ENCODE measurements at places on chromosomes 7 and 10. TPM values are rescaled to one million over a fixed set of nuclear protein-coding genes. Genes with fewer than 3 reads are reported as not detected.

GRCh38 chr7:92231-92674 lies 100.1 kb upstream of the FAM20C start:
- no peak for DNase-seq

DNA sequence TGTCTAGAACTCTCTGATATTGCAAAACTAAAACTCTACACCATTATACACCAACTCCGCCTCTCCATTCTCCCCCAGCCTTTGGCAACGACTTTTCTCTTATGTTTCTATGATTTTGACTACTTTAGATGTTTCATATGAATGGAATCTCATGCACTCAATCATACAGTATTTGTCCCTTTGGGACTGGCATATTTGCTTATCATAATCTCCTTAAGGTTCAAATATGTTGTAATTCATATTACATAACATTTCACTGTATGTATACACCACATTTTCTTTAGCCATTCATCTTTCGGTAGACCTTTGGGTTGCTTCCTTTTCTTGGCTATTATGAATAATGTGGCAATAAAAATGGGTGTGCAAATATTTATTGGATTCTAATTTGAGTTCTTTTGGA lies 164.4 kb downstream of the ARL4A start:
- DNase-seq: no peak

GRCh38 chr10:64089648-64090047 lies 568.4 kb downstream of the REEP3 start:
- no peak for DNase-seq

NKX1-2 gene
- not detected for total RNA-seq

GRCh38 chr10:23829556-23829955 lies 379.4 kb upstream of the KIAA1217 start:
- DNase-seq: no peak

MSANTD7 gene
- total RNA-seq: 11.2 TPM

TMEM72 gene
- total RNA-seq: 14.9 TPM

- no peak for DNase-seq
Observed at GRCh38 chr10:5581670-5582566, 57.2 kb downstream of the CALML3 start.

DNA sequence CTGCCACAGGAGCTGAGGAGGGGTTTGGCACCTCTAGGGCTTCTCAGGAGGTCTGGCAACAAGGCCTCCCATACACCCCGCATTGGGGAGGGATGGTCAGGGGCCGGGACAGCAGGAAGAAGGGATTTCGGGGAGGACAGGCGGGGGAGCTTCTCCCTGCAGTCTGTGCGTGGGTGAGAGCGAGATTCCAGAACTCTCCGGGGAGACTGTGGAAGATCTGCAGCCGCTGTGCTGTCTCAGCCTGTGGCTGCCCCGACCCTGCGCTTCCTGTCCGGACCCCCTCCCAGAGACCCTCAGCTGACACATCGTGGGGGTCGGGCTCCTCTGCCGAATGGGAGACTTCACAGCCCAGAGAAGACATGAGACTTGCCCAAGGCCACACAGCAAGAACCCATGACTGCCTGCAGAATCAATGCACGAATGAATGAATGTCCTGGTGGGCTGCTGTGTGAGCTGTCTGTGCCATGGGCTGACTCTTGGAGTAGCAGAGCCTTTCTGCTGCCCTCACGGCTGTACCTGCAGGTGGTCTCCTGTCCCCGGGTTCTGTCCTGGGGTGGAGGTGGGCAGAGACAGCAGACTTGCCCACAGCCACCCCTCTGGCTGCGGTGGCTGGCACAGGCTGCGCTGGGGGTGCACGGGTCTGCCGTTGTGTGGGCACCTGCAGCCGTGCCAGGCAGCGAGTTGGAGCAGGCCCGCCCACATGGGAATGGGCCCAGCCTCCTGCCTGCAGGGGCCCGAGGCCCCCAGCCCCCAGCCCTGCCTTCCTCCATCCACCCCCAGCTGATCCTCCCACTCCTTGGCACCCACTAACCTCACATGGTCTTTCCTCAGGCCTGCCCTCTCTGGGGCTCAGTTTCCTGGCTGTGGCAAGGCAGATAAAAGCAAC lies 16.3 kb upstream of the LFNG start:
- no peak for DNase-seq

PDE6C gene
- total RNA-seq: not detected

GRCh38 chr10:70380350-70381135 lies 1.9 kb downstream of the LRRC20 start:
- DNase-seq: no peak

DNA sequence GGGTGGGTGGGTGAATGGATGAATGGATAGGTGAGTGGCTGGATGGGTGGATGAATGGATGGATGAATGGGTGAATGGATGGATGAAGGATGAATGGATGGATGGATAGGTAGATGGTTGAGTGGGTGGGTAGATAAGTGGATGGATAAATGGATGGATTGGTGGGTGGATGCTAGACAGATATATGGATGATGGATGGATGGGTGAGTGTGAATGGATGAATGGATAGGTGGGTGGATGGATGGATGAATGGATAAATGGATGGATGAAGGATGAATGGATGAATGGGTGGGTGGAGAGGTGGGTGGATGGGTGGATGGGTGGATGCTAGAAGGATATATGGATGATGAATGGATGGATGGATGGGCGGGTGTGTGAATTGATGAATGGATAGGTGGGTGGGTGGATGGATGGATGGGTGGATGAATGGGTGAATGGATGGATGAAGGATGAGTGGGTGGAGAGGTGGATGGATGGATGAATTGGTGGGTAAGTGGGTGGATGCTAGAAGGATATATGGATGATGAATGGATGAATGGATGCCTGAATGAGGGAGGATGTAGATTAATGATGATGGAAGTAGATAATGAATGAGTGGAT lies 20.4 kb downstream of the ELFN1 start:
- DNase-seq: no peak

GRCh38 chr10:79985481-79986072 lies 36.7 kb upstream of the SFTPD start:
- no peak for DNase-seq

GRCh38 chr10:106775127-106775526 lies 389.4 kb downstream of the SORCS1 start:
- no peak for DNase-seq

- no peak for DNase-seq
Observed at GRCh38 chr10:56319386-56319785, 41.7 kb downstream of the ZWINT start.

GRCh38 chr10:59126991-59127390 lies 49.5 kb upstream of the PHYHIPL start:
- no peak for DNase-seq

MEST gene
- total RNA-seq: 61.4 TPM

DNA sequence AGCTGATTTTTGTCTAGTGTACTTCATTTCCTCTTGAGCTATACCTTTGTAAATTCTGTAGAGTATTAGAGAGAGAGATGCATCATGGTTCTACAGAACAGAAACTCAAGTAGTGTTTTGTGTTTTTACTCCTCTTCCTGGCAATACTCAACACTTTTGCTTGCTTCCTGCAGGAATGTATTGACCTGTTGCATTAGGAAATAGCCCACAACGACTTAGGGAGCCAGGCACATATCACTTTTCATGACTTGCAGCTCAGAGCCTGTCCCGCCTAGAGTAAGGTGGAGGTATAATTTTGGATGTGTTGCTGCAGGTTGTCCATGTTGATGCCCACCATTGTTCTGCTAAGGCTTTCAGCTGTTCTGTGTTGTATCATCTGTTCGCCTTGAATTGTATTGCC lies 216.3 kb downstream of the SDK1 start:
- DNase-seq: no peak
